ENCODE measurements at places on chromosomes 5 and 9. TPM values are rescaled to one million over a fixed set of nuclear protein-coding genes. Genes with fewer than 3 reads are reported as not detected.

GRCh38 chr5:155815248-155815647 lies 511.7 kb upstream of the SGCD start:
- peaks cover 1% of the 10 kb centered on the region for H3K36me3 ChIP-seq
- no peak for DNase-seq
- H3K4me3 ChIP-seq, result no peak overlapping the region
- H3K27me3 ChIP-seq, result peaks cover 6% of the 10 kb centered on the region
- H3K27ac ChIP-seq, result no peak overlapping the region
- H3K4me1 ChIP-seq, result no peaks in the 10 kb centered on the region

- no peak for DNase-seq
- H3K4me1 ChIP-seq, result peaks cover 26% of the 10 kb centered on the region
- H3K27me3 ChIP-seq, result no peaks in the 10 kb centered on the region
- no peak overlapping the region for H3K27ac ChIP-seq
Measured at GRCh38 chr9:127848756-127849504, 5.5 kb downstream of the ENG start.

GRCh38 chr5:159887050-159887449 lies 29.2 kb upstream of the ADRA1B start:
- H3K4me1 ChIP-seq, result no peaks in the 10 kb centered on the region
- H3K4me3 ChIP-seq, result no peak overlapping the region
- DNase-seq, result no peak
- H3K27me3 ChIP-seq, result peaks cover 30% of the 10 kb centered on the region
- H3K36me3 ChIP-seq, result no peaks in the 10 kb centered on the region

GRCh38 chr5:91599863-91600262 lies 216.7 kb upstream of the ARRDC3 start:
- no peaks in the 10 kb centered on the region for H3K4me1 ChIP-seq
- H3K27me3 ChIP-seq, result no peaks in the 10 kb centered on the region
- no peak for DNase-seq
- H3K36me3 ChIP-seq, result no peaks in the 10 kb centered on the region

DNA sequence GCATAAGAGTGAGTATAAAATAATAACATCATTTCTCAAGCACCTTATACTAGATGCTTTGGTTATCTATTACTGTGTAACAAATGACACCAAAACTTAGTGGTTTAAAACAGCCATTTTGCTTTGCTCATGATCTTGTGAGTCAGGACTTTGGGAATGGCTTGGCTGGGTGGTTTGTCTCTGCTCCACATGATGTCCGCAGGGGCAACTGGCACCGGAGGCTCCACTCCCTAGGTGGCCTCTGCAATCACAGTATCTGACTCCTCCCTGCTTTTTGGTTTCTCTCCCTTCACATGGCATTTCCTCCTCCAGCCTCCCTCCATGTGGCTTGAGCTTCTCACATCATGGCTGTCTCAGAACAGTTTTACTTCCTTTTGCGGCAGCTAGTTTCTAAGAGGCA lies 259.5 kb downstream of the GAS1 start:
- H3K4me1 ChIP-seq, result no peaks in the 10 kb centered on the region
- H3K27me3 ChIP-seq, result peaks cover 8% of the 10 kb centered on the region
- no peak overlapping the region for H3K27ac ChIP-seq
- no peak overlapping the region for H3K4me3 ChIP-seq
- DNase-seq, result no peak

GRCh38 chr5:172216345-172216744 lies 22.4 kb downstream of the EFCAB9 start:
- no peaks in the 10 kb centered on the region for H3K4me1 ChIP-seq
- DNase-seq, result no peak
- no peaks in the 10 kb centered on the region for H3K27me3 ChIP-seq
- H3K36me3 ChIP-seq, result peaks cover 13% of the 10 kb centered on the region
- no peak overlapping the region for H3K27ac ChIP-seq

GRCh38 chr9:133349965-133350616 lies 2.1 kb downstream of the RPL7A start:
- DNase-seq, result peak; percentile 46
- H3K36me3 ChIP-seq, result peaks cover 40% of the 10 kb centered on the region
- H3K4me1 ChIP-seq, result peaks cover 72% of the 10 kb centered on the region
- H3K27ac ChIP-seq, result peak overlapping the region; percentile 98
- no peaks in the 10 kb centered on the region for H3K27me3 ChIP-seq

- no peak overlapping the region for H3K27ac ChIP-seq
- H3K4me1 ChIP-seq, result peaks cover 22% of the 10 kb centered on the region
- no peak overlapping the region for H3K4me3 ChIP-seq
- peaks cover 3% of the 10 kb centered on the region for H3K36me3 ChIP-seq
Measured at GRCh38 chr5:10567781-10568321, 4.0 kb downstream of the ANKRD33B start.

- no peaks in the 10 kb centered on the region for H3K27me3 ChIP-seq
- H3K4me3 ChIP-seq, result no peak overlapping the region
- peak overlapping the region; percentile 20 for H3K27ac ChIP-seq
- H3K4me1 ChIP-seq, result peaks cover 22% of the 10 kb centered on the region
Measured at GRCh38 chr9:89350988-89351557, 32.8 kb downstream of the SECISBP2 start.

DNA sequence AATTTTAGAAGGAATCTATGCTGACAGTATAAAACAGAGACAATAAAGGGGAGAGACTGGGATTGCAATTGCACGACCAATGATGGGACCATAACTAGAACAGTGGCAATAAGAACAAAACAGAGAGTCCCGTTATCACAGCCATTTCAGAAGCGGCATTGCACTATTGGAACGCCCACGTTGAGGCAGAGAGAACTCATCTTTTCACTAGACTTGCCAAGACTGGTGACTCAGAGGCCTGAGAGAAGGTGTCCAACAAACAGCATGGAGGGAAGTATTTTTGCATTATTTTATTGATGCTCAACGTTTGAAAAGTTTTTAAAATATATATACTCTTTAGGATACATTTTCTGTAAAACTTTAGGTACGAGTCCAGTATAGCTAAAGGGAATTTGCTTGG lies 737.7 kb downstream of the TLE1 start:
- H3K4me3 ChIP-seq, result no peak overlapping the region
- no peaks in the 10 kb centered on the region for H3K27me3 ChIP-seq
- peaks cover 2% of the 10 kb centered on the region for H3K36me3 ChIP-seq
- DNase-seq, result no peak

DNA sequence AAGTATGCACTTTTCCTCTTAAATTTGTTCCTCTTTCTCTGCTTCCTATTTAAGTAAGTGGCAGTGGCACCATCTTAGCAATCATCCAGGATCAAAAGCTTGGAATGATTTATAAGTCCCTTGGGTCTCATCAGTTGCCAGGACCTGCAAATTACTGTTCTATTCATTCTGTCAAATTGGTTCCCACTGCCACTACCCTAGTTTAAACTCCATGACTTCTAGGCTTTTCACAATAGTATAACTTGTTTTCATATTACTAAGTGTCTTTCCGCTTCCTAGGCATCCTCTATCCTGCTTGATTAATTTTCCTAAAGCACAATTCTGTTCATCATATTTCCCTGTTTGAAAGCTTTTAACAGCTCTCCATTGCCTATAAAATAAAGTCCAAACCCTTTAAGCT lies 363.9 kb upstream of the MEF2C start:
- H3K27me3 ChIP-seq, result peaks cover 10% of the 10 kb centered on the region
- H3K4me1 ChIP-seq, result no peaks in the 10 kb centered on the region
- H3K36me3 ChIP-seq, result no peaks in the 10 kb centered on the region
- no peak for DNase-seq
- no peak overlapping the region for H3K27ac ChIP-seq

DNA sequence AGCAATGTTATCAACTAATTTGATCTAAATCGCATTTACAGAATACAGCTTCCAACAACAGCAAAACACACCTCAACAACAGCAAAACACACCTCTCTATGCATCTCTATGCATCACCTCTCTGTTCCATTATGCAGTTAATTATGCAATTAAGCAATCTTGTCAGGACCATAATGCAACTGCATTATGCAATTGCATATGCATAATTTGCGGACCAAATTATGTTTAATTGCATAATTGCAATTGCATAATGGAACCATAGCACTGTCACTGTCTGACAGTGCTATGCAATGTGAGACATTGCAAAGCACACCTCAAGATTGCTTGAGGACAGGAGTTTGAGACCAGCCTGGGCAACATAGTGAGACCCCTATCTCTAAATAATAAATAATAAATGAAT lies 80.4 kb upstream of the PRSS3 start:
- H3K27me3 ChIP-seq, result no peaks in the 10 kb centered on the region
- H3K4me3 ChIP-seq, result no peak overlapping the region
- no peaks in the 10 kb centered on the region for H3K4me1 ChIP-seq
- DNase-seq, result no peak
- H3K36me3 ChIP-seq, result no peaks in the 10 kb centered on the region

- H3K4me3 ChIP-seq, result no peak overlapping the region
- H3K27ac ChIP-seq, result no peak overlapping the region
- no peak for DNase-seq
- H3K36me3 ChIP-seq, result no peaks in the 10 kb centered on the region
- no peaks in the 10 kb centered on the region for H3K27me3 ChIP-seq
- peaks cover 17% of the 10 kb centered on the region for H3K4me1 ChIP-seq
Measured at GRCh38 chr9:125586172-125586511, 120.9 kb downstream of the MAPKAP1 start.

DNA sequence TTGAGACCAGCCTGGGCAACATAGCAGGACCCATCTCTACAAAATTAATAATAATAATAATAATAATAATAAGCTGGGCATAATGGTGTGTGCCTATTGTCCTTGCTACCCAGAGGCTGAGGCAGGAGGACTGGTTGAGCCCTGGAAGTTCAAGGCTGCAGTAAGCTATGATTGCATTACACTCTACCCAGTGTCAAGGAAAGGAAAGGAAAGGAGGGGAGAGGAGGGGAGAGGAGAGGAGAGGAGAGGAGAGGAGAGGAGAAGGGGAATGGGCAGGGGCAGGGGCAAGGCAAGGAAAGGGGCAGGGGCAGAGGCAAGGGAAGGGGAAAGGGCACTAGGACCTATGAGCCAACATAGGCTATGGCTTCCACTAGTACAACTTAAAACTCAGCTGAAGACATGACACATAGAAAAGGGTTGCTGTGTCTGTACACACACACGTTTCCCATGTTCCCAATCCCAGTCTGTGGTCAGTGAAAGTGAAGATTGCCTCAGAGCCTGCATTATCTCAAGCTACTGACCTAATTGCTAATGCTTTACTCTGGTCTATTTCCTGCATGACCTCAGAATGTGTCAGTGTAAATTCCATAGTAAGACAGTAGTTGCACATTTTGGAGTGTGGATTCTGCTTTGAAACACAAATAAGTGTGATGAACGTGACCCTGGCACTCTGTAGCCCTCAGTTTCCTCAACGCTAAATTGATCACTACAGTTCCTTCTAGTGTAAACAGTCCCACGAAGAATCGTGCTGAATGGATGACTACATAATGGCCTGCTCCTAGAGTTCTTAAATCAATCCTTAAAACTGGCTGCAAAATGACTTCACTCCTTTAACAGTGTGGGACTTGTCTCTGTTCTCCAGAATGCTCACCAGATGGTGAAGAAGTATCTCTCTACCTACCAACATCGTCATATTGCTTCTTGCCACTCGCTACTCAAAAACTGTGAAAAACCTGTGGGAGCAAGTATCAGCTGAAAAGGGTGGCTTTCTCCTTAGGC lies 497.0 kb downstream of the RAB3C start:
- H3K4me1 ChIP-seq, result no peaks in the 10 kb centered on the region
- H3K4me3 ChIP-seq, result no peak overlapping the region
- no peaks in the 10 kb centered on the region for H3K36me3 ChIP-seq
- no peak for DNase-seq
- H3K27me3 ChIP-seq, result peaks cover 8% of the 10 kb centered on the region

- no peaks in the 10 kb centered on the region for H3K36me3 ChIP-seq
- H3K27ac ChIP-seq, result no peak overlapping the region
- H3K4me1 ChIP-seq, result no peaks in the 10 kb centered on the region
- no peak overlapping the region for H3K4me3 ChIP-seq
- no peaks in the 10 kb centered on the region for H3K27me3 ChIP-seq
Measured at GRCh38 chr9:72129271-72130156, 19.7 kb upstream of the GDA start.

DNA sequence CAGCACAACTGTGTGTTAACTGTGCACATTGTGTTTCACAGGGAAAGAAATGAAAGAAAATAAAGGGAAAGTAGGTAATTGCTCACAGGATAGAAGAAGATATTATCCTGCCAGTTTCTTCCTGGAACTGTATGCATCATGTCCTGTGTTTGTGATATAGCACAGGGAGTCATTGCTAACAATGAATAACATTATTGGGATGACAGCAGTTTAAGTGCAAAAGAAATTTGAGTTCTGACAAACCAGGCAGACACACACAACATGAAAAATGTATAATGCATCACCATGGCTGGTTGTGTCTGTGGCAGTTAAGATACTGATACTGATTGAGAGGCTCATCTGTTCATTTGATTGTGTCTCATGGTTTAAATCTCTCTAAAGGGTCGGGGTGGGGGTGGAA lies 145.4 kb downstream of the SPATA31D1 start:
- no peaks in the 10 kb centered on the region for H3K27me3 ChIP-seq
- H3K27ac ChIP-seq, result no peak overlapping the region
- H3K4me3 ChIP-seq, result no peak overlapping the region
- peaks cover 1% of the 10 kb centered on the region for H3K36me3 ChIP-seq
- no peak for DNase-seq

- H3K4me1 ChIP-seq, result no peaks in the 10 kb centered on the region
- peaks cover 2% of the 10 kb centered on the region for H3K36me3 ChIP-seq
- H3K27ac ChIP-seq, result no peak overlapping the region
- no peak overlapping the region for H3K4me3 ChIP-seq
Measured at GRCh38 chr5:74303578-74303977, 336.9 kb downstream of the ENC1 start.

GRCh38 chr5:10250806-10251276 lies 761 bp downstream of the CCT5 start:
- peak overlapping the region; percentile 90 for H3K4me3 ChIP-seq
- H3K36me3 ChIP-seq, result peaks cover 5% of the 10 kb centered on the region
- peak overlapping the region; percentile 77 for H3K27ac ChIP-seq
- no peak for DNase-seq
- H3K4me1 ChIP-seq, result peaks cover 70% of the 10 kb centered on the region

- H3K4me1 ChIP-seq, result no peaks in the 10 kb centered on the region
- no peaks in the 10 kb centered on the region for H3K27me3 ChIP-seq
- no peak overlapping the region for H3K27ac ChIP-seq
- no peaks in the 10 kb centered on the region for H3K36me3 ChIP-seq
- DNase-seq, result no peak
- no peak overlapping the region for H3K4me3 ChIP-seq
Measured at GRCh38 chr9:107948086-107948485, 458.5 kb upstream of the KLF4 start.

DNA sequence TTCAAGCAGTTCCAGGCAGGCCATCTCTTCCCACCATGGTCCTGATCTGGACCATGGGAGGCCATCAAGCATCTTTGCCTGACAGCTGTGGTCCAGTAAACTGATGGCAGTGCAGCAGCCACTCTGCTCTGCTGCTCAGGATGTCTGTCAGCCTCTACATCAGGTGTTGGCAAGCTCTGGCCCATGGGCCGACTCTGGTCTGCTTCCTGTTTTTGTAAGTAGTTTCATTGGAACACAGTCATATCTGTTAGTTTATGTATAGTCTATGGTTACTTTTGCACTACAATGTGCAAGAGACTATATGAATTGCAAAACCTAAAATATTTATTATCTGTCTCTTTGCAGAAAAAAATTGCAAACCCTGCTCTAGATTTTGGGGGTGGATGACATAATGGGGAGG lies 225.0 kb downstream of the KCTD16 start:
- H3K27me3 ChIP-seq, result no peaks in the 10 kb centered on the region
- H3K27ac ChIP-seq, result no peak overlapping the region

Gene LCN1
- not detected for total RNA-seq

Gene CDH6
- total RNA-seq, result not detected

Gene SLC34A1
- 0.19 TPM for total RNA-seq

Gene PCDHB8
- total RNA-seq, result not detected

Gene CNTNAP3B
- total RNA-seq, result not detected

Gene PCDHGA4
- total RNA-seq, result 0.25 TPM

Gene IL9
- 2.6 TPM for total RNA-seq

Gene OR1J1
- not detected for total RNA-seq

Gene PRLR
- total RNA-seq, result 0.25 TPM

Gene CER1
- total RNA-seq, result not detected

Gene NR2F1-AS1
- total RNA-seq, result 0.41 TPM
